ENCODE measurements at places on chromosomes 11 and 22.
A peak's percentile ranks its signal among the peaks of the same experiment; 100 is the strongest.

GRCh38 chr22:48224332-48224731, 1461.9 kb downstream of the TBC1D22A start:
- DNase-seq: no peak

GRCh38 chr22:25478528-25478927, 85.9 kb upstream of the GRK3 start:
- no peak for DNase-seq

DNA sequence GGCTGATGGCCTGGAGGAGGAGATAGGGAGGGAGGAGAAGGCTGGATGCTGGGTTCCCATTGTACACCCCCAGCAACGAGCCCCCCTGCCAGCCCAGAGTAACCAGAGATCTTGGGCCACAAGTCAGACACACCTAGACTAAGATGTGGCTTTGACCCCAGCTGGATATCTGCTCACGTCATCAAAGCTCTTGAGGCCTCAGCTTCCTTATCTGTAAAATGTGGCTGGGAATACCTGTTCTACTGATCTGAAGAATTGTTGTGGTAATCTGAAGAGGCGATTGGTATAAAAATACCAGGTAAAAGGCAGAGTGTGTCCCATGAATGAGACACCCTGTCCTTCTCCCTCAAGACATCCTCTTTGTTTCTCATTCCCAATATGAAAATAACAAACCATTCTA, 280.0 kb downstream of the ST3GAL4 start:
- DNase-seq: no peak

- DNase-seq: no peak
These were observed 21.8 kb upstream of the SMIM35 start for GRCh38 chr11:118108513-118108912.

- DNase-seq: no peak
These were observed 47.5 kb downstream of the HORMAD2 start for GRCh38 chr22:30127749-30128166.

DNA sequence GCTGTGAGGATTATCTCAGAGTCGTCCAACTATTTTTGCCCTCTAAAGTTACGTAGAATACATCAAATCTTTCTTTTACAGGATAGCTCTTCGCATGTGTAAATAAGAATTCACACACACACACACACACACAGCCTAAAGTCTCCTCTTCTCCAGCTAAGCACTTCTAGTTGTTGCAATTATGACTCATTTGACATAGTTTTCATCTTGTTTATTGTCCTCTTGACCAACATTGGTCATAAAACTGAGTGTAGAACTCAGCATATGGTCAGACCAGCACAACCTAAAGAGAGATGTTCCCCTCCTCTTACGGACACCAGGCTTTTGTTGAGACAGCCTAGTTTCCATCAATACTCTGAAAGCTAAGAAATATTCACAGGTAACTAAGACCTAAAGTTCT, 234.2 kb downstream of the BLID start:
- peak; percentile 73 for DNase-seq

GRCh38 chr11:35820614-35821013, 123.2 kb upstream of the LDLRAD3 start:
- no peak for DNase-seq

GRCh38 chr11:11668274-11668673, 46.5 kb upstream of the GALNT18 start:
- no peak for DNase-seq

DNA sequence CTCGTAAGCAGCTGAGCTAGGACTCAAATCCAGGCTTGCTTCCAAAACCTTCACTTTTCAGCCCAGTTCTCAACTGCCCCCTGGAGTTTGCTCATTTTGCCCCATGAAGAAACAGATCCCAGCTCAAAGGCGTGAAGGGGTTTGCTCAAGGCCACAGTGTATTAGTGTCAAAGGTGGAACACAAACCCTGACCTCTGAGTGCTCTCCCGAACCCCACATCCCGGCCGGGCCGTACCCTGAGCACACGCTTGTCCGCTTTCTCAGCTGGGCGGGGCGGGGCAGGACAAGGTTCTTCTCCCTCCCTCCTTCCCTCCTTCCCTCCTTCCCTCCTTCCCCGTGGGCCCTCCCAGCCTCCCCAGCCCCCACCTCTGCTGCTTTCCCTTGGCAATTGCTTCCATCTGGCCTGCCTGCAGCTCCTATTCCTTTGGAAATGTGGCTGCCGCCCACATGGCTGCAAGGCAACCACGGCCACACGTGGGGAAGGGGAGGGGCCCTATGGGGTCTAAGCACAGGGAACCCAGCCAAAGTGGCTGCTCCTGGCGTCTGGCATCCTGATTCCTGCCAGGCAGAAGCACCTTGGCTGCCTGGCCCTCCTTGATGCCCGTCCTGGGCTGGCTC, 4.1 kb downstream of the ST3GAL4 start:
- no peak for DNase-seq

DNA sequence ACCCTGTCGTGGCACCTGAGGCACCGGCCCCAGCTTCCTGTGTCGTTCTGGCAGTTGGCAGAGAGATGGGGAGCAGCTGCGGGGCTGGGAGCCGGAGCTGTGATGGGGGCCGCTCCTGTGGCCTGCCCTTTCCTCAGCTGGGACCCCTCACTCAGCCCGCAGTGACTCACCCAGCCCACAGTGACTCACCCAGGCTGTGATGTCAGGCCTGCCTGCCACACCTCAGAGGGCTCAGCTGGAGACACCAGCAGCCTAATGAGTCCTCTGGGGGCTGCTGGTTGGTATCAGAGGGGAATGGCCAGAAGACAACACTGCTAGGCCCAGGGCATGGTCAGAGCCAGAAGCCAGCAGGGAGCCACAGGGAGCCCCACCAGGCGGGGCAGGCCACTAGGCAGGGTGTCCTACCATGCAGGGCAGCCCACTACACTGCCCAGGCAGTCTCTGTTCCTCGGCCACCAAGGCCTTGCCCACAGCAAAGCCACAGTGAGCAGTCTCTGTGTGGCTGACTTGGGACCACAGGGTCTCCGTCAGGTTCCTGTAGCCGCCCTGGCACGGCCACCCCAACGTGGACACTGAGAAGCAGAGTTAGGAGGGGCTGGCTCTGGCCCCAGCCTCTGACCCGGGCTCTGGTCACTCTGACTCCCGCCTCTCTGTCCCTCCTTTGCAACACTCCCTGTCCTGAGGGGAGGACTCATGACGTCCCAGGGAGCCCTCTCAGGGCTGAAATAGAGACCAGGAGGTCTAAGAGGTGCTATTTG, 4.2 kb upstream of the FXYD2 start:
- peak; percentile 40 for DNase-seq

- no peak for DNase-seq
These were observed 812 bp downstream of the JAM3 start for GRCh38 chr11:134069426-134070341.

- DNase-seq: peak; percentile 81
These were observed at the start of gene PRRG4 for GRCh38 chr11:32829680-32830412. TSS of gene PRRG4 (plus strand) at chr11:32829927. CDS start at chr11:32830530, 603 bp downstream.

DNA sequence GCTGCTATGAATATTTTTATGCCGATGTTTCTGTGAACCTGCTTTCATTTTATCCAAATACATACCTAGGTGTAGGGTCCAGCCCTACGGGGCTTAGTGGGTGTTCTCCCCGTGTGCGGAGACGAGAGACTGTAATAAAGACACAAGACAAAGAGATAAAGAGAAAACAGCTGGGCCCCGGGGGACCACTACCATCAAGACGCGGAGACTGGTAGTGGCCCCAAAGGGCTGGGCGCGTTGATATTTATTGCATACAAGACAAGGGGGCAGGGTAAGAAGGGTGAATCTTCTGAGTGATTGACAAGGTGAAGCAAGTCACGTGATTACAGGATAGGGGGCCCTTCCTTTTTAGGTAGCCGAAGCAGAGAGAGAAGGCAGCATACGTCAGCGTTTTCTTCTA, 920.1 kb downstream of the BRD1 start:
- DNase-seq: no peak

- DNase-seq: no peak
These were observed 1.3 kb upstream of the INSC start for GRCh38 chr11:15113381-15113780.

- peak; percentile 96 for DNase-seq
These were observed 23.5 kb upstream of the P2RY2 start for GRCh38 chr11:73194593-73194992.

GRCh38 chr11:17396598-17397310, 8.3 kb upstream of the KCNJ11 start:
- no peak for DNase-seq

GRCh38 chr11:14309425-14310192, 49.4 kb downstream of the RRAS2 start:
- no peak for DNase-seq

GRCh38 chr11:114606003-114606801, 10.6 kb upstream of the NXPE4 start:
- peak; percentile 36 for DNase-seq

GRCh38 chr11:45745065-45745811, 59.7 kb upstream of the SLC35C1 start:
- DNase-seq: no peak

DNA sequence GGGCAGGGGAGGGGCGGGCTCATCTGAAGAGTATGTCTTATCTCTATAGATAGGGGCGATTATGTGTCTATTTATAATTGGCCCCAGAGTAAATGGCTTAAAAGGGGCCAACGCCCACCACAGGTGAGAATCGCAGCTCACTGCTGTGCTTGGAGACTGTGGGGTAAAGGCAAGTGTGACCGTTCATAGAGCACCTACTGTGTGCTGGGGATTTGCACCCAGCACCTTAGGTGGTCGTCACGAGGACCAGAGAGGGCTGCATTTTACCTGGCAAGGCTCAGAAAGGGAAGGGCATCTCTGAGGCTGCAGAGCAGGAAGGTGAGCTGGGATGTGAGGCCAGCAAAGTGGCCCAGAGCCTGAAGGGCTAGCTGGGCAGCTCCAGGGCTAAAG, 13.7 kb upstream of the TCF20 start:
- no peak for DNase-seq

- DNase-seq: no peak
These were observed 493.9 kb upstream of the B3GAT1 start for GRCh38 chr11:134905928-134906327.

GRCh38 chr11:31805037-31805628, 6.0 kb downstream of the PAX6 start:
- no peak for DNase-seq

GRCh38 chr22:40498420-40499208, 128.2 kb downstream of the SGSM3 start:
- DNase-seq: peak; percentile 95

GRCh38 chr22:49306632-49307480, 520.8 kb downstream of the BRD1 start:
- DNase-seq: no peak

GRCh38 chr11:61814958-61815789, 1.6 kb downstream of the FADS1 start:
- DNase-seq: peak; percentile 99

DNA sequence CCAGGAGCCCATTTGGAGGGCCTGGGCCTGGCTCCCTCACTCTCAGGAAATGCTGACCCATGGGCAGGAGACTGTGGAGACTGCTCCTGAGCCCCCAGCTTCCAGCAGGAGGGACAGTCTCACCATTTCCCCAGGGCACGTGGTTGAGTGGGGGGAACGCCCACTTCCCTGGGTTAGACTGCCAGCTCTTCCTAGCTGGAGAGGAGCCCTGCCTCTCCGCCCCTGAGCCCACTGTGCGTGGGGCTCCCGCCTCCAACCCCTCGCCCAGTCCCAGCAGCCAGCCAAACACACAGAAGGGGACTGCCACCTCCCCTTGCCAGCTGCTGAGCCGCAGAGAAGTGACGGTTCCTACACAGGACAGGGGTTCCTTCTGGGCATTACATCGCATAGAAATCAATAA, 37.1 kb downstream of the CDKN1C start:
- DNase-seq: no peak

DNA sequence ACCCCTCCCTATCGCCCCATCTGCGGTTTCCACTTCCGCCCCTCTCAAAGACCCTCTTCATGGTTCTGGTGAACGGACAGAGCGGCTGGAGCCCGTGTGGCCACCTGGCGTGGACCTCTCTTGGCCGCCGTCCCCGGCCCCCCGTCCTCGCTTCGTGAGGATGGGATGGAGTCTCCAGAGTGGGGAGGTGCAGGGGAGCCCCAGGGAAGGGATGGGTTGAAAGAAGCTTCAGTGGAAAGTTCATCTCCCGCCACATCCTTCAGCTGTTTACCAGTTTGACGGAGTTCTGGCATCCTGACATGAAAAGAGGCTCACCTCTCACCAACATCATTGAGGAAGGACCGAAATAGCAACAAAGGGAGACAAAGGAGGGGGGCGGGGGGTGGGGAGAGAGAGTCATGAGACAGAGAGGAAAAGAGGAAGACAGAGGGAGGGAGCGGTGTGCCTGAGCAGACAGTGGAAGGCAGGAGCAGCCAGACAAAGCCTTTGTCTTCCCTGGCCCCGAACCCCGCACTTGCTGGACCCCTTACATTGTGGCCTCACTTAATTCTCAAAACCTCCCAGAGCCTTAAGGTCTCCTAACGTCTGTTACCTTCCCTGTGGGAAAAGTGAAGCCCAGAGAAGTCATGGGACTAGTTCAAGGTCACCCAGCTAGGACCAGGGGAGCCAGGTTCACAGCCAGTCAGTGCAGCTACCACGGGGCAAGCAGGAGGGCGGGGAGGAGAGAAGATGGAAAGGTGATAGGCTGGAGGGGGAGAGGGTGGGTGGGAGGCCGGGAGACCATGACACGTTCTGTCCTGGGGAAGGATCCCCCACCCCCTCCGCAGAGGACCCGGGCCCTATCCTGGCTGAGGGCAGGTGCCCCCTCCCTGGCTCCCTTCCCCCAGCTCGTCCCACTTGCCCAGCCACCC, 54.9 kb downstream of the CD6 start:
- no peak for DNase-seq

- DNase-seq: no peak
These were observed 36.3 kb upstream of the CBX7 start for GRCh38 chr22:39188809-39189208.

DNA sequence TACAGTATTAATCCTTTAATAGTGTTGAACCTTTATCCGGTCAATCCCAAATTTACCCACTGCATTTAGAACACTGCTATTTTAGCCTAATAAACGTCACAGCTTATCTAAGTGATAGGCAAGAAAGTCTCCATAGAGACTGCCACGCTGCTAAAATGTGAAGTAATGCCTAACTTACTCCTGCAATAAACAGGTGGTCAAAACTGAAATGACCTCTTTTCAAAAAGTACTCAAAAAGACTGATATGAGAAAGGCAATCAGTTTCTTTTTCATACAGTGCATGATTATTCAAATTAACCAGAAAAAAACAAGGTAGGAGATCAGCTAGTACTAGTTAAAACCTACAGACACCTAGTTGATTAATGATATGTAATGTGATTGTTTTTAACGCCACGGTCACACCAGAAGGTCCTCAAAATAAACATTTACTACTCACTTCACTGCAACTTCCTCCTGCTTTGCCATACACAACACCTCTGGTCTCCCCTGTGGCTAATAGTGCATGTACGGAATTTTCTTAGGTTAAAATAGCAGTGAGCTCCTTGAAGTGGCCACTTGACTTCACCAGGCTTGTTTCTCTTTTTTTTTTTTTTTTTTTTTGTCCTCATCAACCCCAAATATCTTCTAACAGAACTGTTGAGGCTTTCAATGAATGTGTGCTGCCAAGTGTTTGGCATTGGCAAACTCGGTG, 8.8 kb downstream of the ATP5MG start:
- no peak for DNase-seq

GRCh38 chr11:45993531-45994001, 71.1 kb downstream of the LARGE2 start:
- DNase-seq: no peak

GRCh38 chr11:19995145-19995544, 165.1 kb downstream of the DBX1 start:
- peak; percentile 88 for DNase-seq

GRCh38 chr11:44811841-44812448, 85.2 kb downstream of the TSPAN18 start:
- DNase-seq: no peak

GRCh38 chr11:37812281-37812880, 1214.3 kb upstream of the RAG2 start:
- no peak for DNase-seq

All from PC-3 (cell line).